Stimulated activated CD8-positive, alpha-beta memory T cell treated with anti-CD3 and anti-CD28 coated beads, Interleukin-2, amount 100 ng/mL, for 1 hour (primary cell): ENCODE measurements at places on chromosomes 12 and 14.

DNA sequence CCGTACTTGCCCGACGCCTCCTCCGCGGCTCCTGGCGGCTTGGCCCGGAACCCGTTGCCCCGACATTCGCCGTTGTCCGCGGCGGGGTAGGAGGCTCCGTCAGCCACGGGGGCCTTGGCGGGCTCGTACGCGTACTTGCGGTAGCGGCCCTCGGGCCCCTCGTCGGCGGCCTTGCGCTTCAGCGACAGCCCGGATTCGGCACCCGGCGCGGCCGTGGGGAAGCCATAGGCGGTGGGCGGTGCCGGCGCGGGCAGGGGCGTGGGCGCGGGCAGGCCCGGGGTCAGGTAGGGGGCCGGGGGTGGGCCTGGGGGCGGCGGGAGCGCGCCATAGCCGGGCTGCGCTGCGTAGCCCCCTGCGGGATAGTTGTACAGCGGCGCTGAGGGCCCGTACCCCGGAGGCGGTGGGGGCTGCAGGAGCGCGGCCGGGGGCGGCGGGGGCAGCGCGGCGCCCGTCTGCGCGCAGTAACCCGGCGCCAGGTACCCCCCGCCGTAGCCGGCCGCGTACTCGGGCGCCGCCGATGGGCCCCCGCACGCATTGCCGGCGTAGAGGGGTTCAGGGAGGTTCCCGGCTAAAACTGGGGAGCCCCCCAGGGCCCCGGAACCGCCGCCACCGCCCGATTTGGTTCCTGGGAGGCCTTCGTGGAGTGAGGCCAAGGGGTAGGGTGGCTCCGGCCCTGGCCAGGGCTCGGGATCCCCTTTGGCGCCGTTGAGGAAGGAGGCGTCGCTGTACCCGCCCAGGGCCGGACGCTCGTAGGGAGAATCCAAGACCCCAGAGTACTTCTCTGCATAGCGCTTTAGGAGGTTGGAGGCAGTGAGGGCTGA lies 26.9 kb downstream of the FIGNL2 start:
- DNase-seq: peak; percentile 0

DNA sequence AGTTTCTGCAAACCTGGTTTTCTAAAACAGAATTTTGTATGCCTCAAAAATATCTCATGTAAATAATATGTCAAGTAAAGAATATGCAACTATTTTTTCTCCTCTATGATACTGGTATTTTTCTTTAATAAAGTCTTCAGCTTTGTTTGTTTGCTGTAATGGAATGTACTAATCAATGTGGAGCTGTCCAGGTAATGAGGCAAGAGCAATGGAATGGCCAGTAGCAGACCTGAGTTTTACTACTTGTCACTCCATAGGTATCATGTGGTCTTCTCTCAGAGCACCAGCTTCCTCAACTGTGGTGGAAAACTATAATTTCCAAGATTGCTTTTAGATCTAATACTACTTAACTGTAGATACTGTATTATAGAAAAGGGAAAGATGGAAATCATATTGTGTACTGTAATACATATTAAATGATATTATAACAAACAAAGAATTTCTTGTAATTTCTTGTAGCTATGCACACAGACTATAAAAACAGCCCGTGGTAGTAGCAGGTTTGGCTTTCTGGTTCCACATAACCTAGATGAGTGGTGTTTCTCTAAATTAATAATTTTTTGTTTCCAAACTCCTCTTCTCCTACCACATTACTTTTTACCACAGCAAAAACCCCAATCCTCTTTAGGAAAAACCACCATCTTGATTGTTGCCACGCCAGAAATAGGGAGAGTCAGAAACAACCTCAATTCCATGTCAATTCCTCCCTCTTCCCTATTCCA lies 70.6 kb downstream of the KIF21A start:
- no peak for DNase-seq

DNA sequence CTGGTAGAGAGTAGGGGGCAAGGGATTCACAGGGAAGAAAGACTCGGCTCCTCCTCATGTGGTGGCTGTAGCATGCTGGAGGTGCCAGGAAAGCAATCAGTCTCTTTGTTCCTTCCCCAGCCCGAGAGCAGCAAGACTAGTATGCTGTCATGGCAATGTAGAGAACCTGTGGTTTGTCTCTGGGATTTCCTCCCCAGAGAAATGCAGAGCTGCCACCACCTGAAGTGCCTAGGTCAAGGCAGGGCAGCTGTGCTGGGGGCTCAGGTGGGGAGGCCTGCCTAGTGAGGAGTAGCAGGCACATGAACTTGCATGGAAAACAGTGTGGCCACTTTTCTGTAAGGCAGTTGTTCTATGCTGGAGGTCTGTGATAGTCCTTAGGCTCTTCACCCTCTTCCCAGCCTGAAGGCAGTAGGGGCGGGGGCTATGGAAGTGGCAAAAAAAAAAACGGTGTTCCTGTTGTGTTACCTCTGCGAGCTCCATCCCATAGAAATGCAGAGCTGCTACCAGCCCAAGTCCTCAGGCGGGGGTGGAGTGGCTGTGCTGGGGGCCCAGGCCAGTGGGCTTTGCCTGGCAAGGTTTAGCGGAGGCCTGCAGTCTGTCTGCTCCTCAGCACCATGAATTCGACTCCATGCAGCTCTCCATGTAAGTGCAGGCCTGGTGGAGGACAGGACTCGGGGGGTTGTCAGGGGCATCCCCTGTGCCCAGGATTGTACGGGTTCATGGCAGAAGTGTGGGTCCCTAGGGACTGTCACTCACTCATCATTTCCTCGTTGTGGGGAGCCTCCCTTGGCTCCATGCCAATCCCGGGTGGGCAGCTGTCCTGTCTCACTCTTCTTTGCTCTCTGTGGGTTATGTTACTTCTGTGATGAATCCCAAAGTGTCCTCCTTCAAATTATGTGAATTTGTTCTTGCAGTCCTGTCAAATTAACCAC lies 4.1 kb upstream of the CLEC4D start:
- no peak for DNase-seq

DNA sequence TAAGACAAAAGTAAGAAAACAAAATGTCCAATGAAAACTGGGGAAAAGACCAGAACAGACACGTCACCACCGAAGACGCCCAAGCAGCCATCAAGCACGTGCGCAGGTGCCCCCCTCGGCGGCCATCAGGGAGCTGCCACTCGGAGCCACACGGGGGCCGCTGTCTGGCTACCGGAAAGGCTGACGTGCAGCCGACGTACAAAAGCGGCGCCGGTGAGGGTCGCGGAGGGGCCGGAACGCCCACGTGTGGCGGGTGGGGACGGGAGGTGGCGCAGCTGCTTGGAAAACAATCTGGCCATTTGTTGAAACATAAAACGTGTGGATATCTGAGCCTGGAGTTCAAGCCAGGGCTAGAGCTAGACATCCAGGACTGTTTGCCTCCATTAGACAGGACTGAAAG lies 60.7 kb downstream of the GALNT9 start:
- no peak for DNase-seq

GRCh38 chr14:87461704-87462103 lies 531.3 kb downstream of the GALC start:
- DNase-seq: no peak

GRCh38 chr14:92942976-92943710 lies 20.2 kb downstream of the CHGA start:
- no peak for DNase-seq

- DNase-seq: no peak
These were observed 2.0 kb upstream of the PCK2 start for GRCh38 chr14:24092110-24092504.

GRCh38 chr12:31119192-31119802 lies 45.6 kb downstream of the DDX11 start:
- DNase-seq: no peak

DNA sequence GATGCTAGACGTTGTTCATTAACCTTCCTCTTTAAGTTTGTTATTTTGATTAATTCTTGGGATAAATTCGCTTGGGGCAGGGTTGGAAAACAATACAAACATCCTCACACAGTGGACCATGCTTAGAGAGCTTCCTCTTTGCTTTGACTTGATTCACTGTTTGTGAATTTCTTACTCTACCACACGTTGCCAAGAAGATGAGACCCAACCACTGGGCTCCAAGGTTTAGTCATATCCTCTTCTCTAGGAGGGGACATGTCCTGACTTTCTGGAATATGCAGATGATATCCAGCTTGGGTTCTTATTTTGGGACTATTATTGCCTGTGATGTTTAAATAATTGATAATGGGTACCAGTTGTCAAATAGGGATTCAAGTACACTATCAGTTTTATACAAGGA lies 428.2 kb downstream of the ATP23 start:
- no peak for DNase-seq

DNA sequence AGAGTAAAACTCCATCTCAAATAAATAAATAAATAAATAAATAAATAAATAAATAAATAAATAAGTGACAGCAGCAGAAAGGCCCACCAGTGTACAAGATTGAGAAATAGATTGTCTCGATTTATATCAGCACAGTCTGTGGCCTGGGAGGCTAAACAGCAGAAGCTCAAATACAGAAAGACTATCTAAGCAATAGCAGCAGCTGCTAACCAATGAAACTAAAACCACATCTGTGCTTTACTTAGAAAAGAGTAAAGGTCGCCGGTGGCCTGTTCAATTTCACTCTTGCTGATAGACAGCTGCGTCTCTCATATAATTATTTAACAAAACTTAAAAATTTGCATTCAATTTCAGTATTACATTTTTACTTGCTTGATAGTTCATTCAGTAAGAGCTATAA lies 325.7 kb downstream of the CEP128 start:
- DNase-seq: no peak

- no peak for DNase-seq
These were observed 10.5 kb downstream of the XRCC3 start for GRCh38 chr14:103704708-103705107.

DNA sequence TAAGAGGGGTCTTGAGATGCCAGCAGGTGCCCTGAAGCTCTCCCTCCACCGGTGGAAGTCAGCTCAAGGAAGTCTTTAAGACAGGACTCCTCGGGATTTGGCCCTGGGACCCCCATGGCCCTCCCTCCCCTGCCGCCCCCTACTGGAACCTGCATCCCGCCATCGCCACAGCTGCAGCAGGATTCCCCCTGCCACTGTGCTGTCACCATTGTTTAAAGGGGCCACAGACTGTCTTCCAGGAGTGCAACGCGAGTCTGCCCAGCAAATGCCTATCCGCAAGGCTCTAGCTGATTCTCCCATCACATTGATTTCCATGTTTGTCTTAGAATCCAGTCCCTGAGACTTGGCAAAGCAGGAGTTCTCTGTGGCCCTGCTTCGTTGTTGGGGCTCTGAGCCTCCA lies 770.8 kb upstream of the ALG10B start:
- no peak for DNase-seq

DNA sequence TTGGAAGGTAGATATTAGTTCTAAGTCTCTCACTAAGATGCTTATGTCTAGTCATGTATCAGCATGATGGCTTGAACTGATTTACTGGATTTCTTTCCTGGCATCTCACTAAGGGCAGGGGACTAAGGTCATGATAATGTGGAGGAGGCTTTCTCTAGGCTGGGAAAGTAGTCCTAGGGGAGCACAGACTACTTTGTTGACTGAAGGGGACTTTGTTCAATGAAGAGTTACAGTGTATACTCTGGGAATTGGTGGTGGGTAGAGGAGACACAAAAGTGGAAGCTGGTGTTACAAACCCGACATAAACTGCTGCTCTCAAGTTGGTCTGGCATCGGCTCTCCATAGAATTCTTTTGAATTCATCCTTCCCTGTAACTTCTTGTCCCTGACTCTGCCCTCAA lies 75.2 kb downstream of the SAMD4A start:
- no peak for DNase-seq
